ENCODE measurements at places on chromosomes 5 and 9.
A peak's percentile ranks its signal among the peaks of the same experiment; 100 is the strongest.

GRCh38 chr5:90902651-90903386 is 344.2 kb downstream of the ADGRV1 start:
- no peak for DNase-seq

- DNase-seq: no peak
Measured at GRCh38 chr9:127874301-127875221, 2.9 kb downstream of the AK1 start.

DNA sequence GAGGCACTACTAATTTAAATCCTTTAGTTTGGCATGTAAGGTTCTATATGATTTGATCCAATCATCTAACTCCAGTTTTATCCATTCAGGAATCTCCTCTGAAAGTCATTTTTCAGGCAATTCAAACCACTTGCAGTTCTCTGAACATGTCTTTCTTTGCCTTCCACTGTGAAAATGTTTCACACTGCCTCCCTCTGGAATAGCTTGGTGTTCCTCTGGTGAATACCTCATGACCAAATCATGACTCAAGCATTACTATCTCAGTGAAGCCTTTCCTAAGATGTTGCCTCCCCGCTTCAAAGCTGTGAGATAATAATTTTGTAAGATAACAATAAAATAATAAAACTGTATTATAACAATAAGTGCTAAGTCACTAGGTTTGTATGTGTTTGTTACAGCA is 981.1 kb downstream of the DTWD2 start:
- no peak for DNase-seq

DNA sequence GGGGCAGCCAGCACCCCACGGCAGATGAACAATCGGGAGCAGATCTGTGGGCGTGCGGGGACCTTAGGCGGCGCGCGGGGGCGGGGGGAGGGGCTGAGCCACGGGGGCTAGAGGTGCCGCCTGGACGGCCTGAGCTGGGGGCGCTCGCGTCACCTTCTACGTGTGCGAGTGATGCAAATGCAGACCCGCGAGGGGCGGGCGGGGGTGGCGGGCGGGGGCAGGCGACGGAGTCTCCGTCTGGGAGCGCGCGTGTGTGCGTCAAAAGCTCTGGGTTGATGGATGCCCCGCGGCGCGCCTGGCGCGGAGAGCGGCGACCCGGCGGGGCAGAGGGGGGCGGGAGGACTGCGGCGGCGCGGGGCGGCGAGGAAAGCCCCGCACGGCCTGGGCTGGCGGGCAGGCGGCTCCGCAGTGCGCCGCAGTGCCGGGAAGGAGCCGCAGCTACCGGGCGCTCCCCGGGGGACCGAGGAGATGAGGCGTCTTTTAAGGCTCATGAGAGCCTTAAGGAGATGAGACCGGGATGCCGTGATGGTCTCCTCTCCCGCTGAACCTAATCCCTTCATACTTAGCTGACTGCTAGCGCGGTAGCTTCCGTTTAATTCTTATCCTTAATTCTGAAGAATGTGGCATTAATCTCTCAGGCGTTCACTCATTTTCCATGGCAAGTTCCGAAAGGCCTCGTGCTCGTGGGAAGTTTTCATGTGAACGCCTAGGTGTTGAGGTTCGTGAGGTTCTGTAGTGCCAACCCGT is 1.5 kb downstream of the SV2C start:
- no peak for DNase-seq

GRCh38 chr9:128271512-128271911 is 4.3 kb downstream of the GOLGA2 start:
- DNase-seq: no peak

- no peak for DNase-seq
Measured at GRCh38 chr5:5291357-5291756, 131.1 kb upstream of the ICE1 start.

- no peak for DNase-seq
Measured at GRCh38 chr5:6056280-6056679, 322.1 kb downstream of the MED10 start.

DNA sequence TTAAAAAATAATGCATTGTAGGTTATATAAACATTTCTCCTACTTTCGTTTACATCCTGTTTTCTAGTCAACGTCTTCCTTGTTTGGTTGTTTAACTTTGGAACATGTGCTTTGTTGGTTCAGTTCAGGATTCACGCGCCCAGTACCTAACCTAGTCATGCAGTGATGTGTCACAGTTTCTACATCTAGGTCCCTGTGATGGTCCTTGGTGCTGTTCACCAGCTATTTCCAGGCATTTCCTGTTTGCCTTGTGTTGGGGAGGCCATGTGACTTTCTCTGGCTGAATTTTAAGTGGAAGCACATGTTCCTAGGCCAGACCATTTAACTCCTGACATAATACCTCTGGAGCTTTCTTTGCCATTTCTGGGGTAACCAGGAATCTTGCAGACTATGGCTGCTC is 292.3 kb downstream of the SMARCA2 start:
- no peak for DNase-seq

DNA sequence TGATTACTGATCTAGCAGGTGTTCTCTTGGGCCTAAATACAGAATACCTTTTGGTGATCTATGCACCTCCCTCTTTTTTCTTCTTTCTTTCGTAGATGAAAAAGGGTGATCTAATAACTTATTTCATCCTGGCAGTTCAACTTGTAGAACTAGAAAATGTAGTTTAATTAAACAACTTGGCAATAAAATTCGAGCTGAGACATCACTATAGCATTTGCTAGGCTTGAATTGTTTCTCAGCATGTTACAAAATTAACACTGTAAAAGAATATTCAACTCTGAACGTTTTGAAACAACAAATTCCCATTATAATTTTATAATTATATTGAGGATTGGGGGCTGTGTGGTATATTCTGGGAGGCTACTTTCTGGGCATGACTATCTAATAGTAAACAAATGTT is 19.5 kb downstream of the SMIM15 start:
- DNase-seq: no peak

DNA sequence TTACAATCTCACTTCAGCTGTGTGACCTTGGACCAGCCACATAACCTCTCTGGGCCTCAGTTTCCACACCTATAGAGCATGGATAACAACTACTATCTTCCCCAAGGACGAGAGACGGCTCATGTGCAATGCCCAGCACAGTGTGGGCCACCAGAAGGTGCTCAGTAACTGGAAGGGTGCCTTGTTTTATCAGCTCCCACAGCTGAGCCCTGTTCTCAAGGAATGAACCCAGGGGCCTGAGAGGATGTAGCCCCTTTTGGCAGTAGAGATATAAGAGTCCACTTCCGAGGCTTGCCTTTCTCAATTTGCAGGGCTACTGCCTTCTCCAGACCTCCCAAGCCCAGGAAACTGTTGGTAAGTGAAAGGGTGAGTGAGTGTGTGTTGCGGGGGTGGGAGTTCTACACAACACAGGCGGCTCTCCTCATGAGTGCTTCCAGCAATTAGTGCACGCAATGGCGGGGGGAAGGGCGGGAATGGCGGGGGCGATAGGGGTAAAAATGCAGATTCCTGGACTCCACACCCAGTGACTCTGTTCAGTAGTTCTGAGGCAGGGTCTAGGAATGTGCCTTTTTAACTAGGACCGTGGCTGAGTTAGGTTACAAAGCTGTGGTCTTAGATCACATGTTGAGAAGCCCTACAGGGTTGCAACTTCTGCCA is 185.1 kb downstream of the FSTL4 start:
- no peak for DNase-seq

- no peak for DNase-seq
Measured at GRCh38 chr5:107389130-107389774, 281.5 kb downstream of the EFNA5 start.

GRCh38 chr5:149854866-149855265 is 89.7 kb downstream of the PDE6A start:
- DNase-seq: no peak

GRCh38 chr9:75889977-75890471 is 449 bp upstream of the PCSK5 start:
- peak; percentile 9 for DNase-seq

- no peak for DNase-seq
Measured at GRCh38 chr9:136157477-136158265, 39.0 kb upstream of the TMEM250 start.

GRCh38 chr9:546235-546634 is 295.3 kb upstream of the DMRT1 start:
- no peak for DNase-seq

GRCh38 chr5:124056326-124056990 is 544.5 kb downstream of the CSNK1G3 start:
- no peak for DNase-seq

DNA sequence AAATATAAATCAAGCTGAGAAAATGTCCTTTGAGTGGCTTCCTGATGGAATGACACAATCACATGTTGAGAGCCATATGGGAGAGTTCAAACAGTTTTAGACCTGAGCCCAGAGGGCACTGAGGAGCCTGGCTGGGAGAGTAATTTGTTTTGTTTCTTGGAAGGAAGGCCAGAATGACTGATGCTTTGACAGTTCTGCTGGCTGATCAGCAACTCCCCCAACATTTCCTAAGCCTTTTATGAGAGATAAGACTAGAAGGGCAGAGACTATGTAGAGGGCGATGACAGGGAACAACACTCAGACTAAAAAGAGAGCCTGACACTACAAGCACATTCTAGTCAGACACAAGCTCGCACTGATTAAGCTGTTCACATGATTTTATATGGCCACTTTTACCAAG is 169.2 kb downstream of the COX7C start:
- no peak for DNase-seq

DNA sequence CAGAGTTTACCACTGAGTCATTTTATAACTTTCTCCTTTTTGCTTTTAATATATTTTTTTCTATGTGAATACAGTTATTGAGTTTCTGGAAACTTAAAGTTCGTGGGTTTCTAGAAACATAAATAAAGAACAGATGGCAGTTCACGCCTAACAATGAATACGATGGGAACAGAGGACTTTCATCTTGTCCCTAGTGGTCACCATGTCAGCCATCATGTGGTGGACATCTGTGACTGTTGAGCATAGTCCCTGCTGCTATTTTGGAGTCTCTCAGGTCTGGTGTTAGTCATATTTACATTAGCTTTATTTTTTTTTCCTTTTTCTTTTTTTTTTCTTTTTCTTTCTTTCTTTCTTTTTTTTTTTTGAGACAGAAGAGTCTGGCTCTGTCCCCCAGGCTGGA is 85.3 kb downstream of the XRCC4 start:
- no peak for DNase-seq

DNA sequence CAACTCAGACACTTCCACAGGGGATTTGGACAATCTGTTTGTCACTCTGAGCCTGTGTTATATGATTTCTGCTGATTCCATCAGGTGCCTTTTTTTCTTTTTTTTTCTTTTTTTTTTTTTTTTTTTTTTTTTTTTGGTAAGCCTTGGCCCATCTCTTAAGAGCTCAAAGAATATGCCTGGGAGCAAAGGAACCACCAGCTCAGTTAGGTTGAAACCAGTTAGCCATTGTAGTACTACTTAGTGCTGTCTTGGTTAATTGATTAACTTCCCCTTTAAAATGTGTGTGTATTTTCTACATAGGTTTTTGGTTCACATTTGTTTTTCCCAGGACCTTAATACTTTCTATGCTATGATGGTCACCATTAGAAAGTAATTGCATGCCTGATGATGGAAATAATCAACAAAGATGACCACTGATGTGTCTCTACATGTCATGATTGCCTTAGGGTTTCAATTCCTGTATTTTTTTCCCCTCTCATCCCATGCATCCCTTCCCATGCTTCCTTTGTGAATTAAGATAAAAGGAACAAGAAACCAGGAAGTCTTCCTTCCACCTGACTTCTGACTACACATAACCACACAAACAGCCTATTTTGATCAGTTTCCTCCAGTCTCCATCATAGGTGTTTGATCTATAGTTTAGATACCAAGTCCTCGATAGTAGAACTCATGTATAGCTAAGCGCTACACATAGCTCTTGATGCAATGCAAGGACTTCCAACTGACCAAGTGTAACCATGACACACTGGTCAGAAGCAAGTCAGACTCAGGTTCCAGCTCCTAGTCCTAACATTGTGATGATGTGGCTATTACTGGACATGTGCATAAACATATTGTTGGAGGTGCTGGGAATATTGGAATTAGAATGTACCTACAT is 306.1 kb downstream of the EFNA5 start:
- no peak for DNase-seq

- no peak for DNase-seq
Measured at GRCh38 chr9:73577848-73578247, 426.2 kb downstream of the ANXA1 start.

GRCh38 chr9:117153021-117153420 is 261.8 kb downstream of the ASTN2 start:
- DNase-seq: no peak

- DNase-seq: no peak
Measured at GRCh38 chr5:124887223-124887622, 140.8 kb upstream of the ZNF608 start.

GRCh38 chr9:118473521-118473920 is 769.3 kb downstream of the TLR4 start:
- DNase-seq: no peak

DNA sequence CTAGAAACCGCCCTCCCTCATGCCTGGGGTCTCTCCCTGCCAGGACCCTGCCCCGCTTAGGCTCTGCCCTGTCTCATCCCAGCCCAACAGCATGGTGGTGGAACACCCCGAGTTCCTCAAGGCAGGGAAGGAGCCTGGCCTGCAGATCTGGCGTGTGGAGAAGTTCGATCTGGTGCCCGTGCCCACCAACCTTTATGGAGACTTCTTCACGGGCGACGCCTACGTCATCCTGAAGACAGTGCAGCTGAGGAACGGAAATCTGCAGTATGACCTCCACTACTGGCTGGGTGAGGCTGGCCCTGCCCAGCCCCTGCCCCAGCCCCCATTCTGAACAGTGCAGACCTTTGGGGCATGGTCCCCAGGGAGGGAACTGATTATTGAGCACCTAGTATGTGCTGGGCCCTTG is 33.9 kb downstream of the GSN start:
- DNase-seq: no peak

GRCh38 chr5:109063223-109063622 is 315.5 kb downstream of the FER start:
- no peak for DNase-seq

DNA sequence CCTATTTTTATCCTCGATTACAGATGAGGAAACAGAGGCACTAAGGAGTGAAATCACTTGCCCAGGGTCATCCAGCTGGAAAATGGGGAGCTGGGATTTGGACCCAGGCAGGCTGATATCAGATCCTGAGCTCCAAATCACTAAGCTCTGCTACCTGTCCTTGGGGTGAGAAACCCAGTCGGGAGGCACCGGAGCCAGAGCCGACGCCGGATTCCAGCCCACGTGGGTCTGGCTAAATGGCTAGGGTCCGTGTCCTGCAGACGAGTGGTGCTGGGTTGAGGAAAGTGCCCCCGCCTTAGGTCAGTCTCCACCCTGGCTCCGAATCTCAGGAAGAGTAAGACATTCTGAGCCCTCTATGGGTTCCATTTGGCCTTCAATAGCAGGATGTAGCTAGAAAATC is 61.3 kb upstream of the GGTA1 start:
- no peak for DNase-seq

- no peak for DNase-seq
Measured at GRCh38 chr5:157913575-157913974, 54.6 kb upstream of the CLINT1 start.

DNA sequence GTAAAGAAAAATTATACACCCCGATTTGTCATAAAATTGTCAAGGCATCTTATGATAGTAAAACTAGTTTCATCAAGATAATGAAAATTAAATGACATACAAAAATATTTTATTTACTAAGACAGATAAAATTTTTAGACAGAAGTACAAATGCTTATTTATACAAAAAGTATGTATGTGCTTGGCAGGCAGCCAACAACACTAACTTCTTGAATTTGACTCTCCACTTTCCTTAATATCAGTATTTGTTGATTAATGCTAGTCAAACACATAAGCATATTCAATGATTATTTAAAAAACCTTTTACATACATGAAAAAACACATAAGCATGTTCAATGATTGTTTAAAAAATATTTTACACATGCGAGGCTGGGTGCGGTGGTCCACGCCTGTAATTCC is 1079.9 kb upstream of the CDH6 start:
- no peak for DNase-seq

GRCh38 chr5:14004598-14005394 is 60.3 kb upstream of the DNAH5 start:
- no peak for DNase-seq

All from activated T-cell treated with anti-CD3 and anti-CD28 coated beads for 24 hours (primary cell).